ENCODE measurements at places on chromosomes 1 and 21. TPM values are rescaled to one million over a fixed set of nuclear protein-coding genes. Genes with fewer than 3 reads are reported as not detected.

DNA sequence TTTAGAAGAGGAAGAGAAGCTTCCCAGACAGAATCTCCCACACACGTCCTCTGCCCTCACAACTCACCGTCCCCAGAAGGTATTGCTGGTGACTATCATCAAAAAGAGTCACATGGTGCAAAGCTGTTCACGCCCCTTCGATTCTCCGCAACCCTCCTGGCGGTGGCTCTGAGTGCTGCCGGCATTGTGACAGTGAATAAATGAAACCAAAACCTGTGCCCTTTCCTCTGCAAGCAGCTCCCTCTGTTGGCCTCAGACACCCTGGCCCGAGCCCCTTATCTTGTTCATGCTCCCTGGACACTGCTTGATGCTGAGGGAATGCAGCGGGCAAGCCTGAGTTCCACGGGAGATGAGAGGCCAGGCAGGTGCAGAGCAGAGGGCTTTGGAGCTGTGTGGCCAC is 510.3 kb downstream of the NPHP4 start:
- H3K36me3 ChIP-seq: no peaks in the 10 kb centered on the region
- no peaks in the 10 kb centered on the region for H3K4me1 ChIP-seq

- peak overlapping the region; percentile 67 for H3K4me3 ChIP-seq
- DNase-seq: no peak
- no peaks in the 10 kb centered on the region for H3K27me3 ChIP-seq
- peaks cover 32% of the 10 kb centered on the region for H3K4me1 ChIP-seq
These were observed 726 bp upstream of the CYB5R1 start for GRCh38 chr1:202967684-202968281.

DNA sequence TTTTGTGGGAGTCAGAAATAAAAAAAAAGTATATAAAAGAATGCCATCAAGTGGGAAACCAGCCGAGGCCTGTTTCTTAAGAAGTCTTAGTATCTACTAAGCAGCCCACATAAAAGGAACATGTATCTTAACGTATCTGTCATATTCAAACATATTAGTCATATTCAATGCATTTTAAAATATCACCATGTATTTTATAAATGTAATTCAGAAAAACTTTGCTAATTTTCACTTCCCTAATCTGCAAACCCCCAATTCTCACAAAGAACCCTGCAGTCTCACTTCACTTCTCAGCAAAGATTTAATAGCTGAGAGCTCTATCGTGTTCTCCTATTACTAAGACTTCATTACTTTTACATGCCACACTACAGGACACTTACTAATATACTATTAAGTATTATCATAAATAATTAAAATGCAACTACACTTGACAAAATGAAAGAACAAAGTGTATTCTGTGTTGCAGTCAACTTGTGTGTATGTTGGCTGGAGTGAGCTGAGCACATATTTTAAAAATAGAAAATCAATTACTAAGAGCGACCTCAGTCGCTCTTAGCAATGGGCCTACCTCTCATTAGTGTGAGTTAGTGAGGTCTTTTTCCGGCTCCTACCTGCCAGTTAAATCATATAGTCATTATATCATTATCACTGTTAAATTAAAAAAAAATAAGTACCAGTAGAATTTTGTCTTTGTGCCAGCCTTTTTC is 484.3 kb downstream of the LMO4 start:
- H3K36me3 ChIP-seq: no peaks in the 10 kb centered on the region
- no peak overlapping the region for H3K4me3 ChIP-seq

DNA sequence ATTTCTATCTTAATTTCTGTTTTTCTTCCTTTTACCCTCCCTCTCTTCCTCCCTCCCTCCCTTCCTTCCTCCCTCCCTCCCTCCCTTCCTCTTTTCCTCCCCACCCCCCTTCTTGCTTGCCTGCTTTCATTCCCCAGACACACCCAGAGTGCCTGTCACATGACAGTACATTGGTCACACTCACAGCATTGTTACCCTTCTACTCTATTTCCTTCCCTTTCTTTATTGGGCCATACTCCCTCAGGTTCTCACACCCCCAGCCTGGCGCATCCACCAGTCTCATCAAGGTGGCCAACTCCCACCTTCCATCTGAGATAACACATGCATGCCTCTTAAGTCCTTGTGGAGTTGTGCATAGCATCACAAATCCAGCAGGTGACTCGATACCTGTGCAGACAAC is 10.9 kb downstream of the TMPRSS3 start:
- H3K4me3 ChIP-seq: no peak overlapping the region
- no peaks in the 10 kb centered on the region for H3K27me3 ChIP-seq
- H3K27ac ChIP-seq: no peak overlapping the region

Gene PDZK1IP1
- 22.6 TPM for total RNA-seq

Gene NPR1
- 58.8 TPM for total RNA-seq

Gene INSRR
- not detected for total RNA-seq

Gene CNTN2
- not detected for total RNA-seq
